COR-L47 (cell line): ENCODE measurements at places on chromosomes 1 and 21.
A peak's percentile ranks its signal among the peaks of the same experiment; 100 is the strongest.

DNA sequence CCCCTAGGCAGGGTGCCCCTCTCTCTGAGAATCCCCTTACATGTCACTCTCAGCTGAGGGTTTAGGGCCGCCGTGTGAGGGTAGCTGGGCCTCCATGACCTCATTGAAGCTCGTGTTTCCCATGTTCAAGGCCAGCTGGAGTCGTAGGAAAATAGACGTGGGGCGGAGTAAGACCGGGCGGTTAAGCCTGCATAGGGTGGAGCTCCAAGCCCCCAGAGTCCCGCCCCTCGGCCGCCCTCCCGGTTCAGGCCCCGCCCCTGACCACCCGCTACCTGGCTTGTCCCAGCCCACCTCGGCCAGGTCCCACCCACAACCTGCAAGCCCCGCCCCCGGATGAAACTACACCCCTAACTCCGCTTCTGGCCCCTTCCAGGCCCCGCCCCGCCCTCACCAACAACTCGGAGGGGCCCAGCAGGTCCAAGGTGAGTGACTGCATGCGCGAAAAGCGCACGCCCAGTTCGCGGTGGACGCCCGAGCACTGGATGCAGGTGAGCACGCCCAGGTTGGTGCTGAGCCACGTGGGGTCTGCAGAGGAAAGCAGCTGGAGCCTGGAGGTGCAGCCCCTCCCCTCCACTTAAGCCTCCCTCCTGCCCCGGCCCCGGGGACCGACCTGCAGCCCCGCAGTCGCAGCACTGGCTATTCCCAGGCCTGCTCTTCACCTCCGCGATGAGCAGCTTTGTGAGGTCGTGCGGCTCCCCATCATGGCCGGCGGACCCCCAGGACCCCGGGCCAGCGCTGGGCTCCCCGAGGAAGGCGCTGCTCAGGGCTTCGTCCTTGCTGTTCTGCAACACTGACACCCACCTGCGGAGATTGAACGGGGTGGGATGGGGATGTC, 12.2 kb upstream of the TCEA3 start:
- DNase-seq, result no peak

- DNase-seq, result no peak
These were observed 49.6 kb upstream of the ATP1A1 start for GRCh38 chr1:116323491-116323890.

DNA sequence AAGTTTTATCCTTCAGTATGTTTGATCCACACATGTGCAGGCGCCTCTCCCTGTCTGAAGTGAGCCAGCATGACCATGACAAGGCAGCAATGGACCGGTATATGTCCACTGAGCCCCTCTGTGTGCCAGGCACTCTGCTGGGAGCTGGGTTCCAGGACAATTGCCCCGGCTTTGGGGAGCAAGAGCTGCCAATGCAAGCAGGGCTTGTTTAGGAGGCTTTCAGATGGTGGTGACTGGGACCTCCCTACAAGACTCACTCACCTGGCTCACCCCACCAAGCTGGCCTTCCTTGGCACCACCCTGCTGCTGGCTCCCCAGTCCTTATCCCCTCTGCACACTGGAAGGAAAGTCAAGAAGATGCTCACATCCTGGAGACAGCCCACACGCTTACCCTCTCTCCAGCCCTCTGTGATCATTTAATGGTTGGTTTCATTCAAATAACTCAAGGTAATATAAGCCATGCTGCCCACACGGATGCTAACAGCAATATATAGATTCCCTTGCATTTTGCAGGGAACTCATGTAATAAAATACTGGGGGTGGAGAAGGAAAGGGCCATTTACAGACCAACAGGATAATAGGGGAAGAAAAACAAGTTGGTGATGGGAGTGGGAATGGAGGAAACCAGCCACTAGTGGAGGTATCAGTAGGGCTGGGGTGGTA, 23.6 kb downstream of the KCND3 start:
- DNase-seq, result no peak

DNA sequence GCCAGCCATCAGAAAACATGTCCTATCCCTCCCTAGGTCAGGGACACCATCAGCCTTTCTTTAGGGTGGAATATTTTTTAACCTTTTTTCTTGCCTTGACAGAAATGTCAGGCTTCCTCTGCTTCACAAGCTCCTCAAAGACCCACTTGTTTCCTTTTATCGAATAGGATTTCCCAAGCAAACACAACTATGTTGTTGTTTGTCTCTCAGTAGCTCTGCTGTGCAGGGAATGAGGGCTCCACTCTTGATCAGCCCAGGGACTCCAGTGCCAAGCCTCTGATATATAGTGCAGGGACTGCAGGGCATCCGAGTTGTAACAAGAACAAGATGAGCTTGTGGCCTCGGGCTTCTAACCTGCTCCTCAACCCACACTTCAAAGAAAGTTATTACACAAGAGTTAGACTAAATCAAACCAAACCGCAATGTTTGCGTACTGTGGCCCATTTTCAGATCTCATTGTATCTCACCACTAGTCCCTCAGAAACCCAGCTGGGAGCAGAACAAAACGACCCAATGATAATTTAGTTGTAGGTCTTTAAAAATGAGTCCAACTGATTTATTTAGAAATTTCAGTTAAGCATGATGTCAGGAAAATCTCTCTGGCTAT, 108.1 kb downstream of the ATG4C start:
- DNase-seq, result no peak

DNA sequence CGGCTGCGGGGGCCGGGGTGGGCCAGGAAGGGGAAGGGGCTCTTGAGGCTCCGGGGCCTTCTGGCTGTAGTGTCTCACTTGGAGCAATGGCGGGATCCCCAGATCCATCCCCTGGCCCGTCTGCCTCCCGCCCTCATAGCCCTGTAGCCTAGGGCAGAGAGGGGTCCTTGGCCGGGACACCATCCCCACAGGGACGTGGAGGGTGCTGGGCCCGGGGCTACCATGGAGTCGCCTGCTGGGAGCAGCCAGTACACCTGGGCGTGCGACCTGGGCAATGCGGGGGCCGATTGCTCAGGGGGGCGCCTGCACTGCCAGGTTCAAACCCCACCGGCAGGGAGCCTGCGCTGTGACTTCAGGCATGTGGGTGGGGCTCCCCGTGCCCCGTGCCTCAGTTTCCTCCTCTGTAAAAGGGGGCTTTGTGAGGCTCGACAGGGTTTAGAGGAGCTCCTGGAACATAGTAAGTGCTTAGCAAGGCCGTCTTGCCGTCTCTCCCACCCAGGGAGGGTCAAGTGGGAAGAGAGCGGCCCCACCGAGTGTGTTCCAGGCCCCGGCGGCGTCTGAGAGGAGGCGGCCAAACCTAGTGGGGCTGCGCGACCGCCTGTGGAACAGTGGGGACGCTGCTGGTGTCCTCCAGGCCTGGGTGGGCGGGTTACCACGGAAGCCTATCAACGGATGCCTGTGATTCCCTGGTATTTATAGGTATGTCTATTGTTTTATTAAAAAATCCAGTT, 20.8 kb downstream of the PRKCZ start:
- DNase-seq, result no peak

DNA sequence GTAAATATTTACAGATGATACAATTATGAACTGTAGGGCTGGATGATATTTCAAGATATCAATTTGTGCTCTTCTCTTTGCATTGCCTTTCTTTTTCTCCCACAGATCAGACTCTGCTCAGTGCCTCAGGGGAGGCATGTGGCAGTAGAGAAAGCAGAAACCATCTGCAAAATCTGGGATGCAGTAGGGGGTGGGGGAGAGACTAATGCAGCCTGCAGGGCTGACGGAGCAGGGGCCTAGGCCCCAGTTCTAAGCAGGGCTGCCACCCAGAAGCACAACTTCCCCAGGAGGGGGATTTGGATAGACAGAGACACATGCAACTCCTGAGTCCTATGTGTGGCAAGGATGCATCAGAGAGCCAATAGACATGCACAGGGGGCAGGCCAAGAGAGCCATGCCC, 511.6 kb downstream of the SMYD3 start:
- DNase-seq, result no peak

DNA sequence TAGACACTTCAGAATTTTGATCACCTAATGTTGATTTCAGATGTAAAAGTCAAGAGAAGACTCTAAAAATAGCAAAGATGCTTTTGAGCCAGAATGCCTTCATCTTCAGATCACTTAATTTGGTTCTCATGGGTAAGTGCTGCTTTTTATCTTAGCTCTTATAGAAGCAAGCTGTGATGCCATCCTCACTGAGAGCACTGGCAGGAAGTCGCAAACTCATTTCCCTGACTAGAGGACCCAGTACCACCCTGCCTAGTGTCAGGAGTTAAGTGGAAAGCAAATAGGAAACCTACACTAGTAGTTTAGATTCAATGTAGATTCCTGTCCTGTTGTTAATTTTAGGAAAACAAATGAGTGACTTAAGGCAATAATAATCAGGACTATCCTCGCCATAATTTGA, 12.1 kb downstream of the IFNAR2 start:
- no peak for DNase-seq

DNA sequence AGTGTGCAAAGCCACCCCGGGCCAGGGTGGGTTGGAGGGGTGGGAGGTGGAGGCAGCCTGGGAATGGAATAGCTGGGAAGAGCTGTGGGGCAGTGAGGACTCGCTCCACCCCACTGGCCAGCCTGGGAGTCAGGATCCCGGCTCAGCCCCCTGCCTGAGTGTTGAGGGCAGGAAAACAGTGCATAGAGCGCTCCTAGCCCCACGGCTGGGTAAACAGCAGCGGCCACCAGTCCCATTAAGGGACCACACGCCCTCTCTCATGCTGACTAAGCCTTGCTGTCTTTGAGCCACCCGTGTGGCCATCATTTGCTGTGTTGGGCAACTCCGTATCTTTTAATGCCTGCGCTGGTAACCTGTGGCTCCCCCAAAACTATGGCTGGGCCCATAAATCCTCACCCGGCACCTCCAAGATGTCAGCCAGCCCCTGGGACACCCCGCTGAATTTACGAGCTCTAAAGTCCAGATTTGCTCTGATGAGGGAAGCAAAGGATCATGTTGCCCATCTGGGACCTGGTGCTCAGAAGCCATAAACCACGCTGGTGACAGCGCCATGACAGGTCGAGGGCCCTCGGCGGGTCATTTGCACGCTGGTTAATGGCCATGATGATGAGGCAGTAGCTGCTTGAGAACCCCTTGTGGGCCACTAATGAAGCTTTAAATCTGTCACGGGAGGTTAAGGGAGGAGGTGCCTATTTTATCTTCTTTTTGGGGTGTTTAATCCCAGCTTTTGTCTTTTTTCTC, 34.9 kb downstream of the SYF2 start:
- no peak for DNase-seq

- peak; percentile 18 for DNase-seq
These were observed 2.1 kb downstream of the CDC7 start for GRCh38 chr1:91502672-91503184.

DNA sequence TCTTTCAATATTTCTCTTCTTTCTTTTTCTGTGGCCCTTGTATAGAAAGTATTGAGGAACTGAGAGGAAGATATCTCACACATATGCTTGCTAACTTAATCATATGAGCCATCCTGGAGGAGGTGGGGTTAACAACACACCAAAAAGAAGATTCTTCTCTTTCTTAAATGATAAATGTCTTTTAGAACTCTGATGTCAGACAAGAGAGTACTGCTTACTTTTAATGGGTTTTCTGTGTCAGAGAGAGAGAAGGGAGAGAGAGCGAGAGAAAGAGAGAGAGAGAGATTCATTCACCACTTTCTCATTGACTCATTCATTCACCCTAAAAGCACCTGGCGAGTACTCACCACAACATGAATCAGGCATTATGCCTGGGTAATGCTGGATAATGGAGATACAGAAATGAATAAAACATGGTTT, 250.3 kb upstream of the SGIP1 start:
- DNase-seq, result no peak

GRCh38 chr1:185896863-185897262, 162.7 kb downstream of the HMCN1 start:
- DNase-seq, result no peak

DNA sequence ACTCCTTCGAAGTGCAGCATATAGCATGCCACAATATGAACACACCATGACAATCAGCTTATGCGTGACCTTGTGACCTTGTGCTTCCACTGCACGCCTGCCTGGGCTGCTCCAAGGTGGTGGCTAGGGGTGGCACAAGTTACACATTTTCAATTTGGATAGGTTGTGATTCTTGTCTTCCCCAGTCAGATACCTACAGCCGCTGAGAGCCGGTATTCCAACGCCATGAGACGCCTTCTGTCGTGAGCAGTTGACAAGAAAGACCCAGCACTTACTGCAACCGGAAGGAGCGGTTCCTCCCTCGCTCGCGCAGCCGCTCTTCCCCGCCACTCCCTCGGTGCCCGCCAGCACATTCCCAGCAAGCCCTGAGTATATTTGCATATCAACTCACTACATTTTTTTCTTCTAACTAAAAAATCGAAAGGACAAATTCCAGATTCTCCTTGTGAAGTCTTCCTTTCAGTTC, 359 bp upstream of the RNU11 start:
- DNase-seq, result peak; percentile 85

GRCh38 chr1:151918819-151919610, 9.7 kb upstream of the THEM4 start:
- DNase-seq, result no peak

- no peak for DNase-seq
These were observed 18.6 kb downstream of the S100A7A start for GRCh38 chr1:153434746-153435455.

- DNase-seq, result no peak
These were observed 72.3 kb upstream of the ERG start for GRCh38 chr21:38570596-38570995.

DNA sequence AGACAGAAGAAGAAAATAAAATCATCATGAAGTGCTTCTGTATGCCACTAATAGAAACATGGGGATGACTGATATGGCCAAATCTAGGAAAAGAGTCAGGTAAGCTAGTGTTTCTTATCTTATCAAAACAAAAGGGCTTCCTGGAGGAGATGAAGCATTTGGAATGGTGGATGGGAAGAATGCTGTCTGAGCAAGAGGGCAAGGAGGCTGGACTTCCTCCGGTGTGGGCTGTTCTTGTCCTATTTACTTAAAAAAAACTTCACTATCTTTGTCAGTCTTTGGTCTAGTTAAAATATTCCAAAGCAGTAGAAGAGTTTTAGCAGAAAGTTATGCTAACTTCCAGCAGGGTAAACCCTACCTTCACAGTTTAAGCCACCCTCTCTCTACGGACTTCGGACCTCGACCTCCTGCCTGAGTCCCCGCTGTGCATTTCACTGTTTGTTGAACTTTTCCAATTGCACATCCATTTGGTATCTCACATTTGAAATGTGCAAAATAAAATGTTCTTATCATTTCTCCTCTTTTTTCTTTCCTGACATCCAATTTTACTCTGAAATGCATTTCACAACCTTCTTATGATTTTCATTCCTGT, 64.8 kb upstream of the TSPAN2 start:
- DNase-seq, result no peak
